Retina (tissue), 1 donor: ENCODE measurements at places on chromosomes 4 and X.

DNA sequence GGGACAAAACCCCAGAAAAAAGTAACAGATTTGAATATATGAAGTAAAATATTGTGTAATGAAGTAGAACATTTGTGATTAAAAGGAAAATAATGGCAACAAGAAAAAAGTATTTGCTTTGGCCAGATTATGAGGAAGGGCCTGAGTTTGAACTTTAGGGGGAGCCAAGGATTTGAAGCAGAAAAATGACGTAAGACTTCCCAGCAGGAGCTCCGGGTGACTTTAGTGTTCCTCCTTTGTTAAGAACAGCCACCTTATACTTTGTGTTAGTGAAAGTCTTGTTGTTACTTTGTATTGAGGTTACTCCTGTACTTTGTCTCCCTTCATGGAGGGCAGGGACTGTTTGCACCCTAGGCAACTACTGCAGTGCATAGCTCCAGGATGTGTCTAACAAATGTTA, 41.1 kb downstream of the DCUN1D4 start:
- no peak for DNase-seq

DNA sequence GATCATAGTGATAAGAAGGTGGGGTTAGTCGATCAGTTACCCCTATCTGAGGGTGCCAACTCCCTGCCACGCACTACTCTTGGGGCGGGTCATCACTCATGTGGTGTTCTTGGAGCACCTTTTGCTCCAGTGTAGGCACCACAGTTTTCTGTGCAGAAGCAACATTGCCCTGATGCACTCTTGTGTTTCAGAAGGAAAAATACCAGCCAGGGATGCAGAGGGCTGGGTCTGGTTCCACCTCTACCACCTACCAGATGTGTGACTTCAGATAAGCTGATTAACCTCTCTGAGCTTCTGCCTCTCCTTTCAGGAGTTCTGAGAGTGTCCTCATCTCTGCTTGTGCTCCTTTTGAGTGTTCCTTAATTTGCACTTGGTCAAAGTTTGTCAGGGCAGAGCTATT, 29.9 kb upstream of the PROM1 start:
- no peak for DNase-seq

DNA sequence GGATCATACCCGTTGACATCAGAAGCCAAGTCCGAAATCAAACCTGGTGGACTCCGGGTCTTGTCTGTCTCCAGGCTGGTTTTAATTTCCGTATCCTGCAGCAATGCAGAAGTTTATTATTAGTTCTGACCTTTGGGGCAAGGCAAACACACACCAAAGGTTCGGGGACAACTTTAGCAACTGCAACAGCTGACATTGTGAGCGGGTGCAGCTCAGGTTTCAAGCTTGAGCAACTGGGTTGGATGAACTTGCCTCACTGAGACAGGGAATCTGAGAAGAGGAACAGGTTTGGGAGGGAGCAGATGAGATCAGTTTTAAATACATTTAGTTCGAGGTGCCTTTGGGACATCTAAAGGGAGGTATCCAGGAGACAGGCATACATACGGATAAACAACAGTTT, 110.7 kb downstream of the GNL3L start:
- DNase-seq, result no peak

- DNase-seq, result no peak
Measured at GRCh38 chrX:39953879-39954278, 143.9 kb downstream of the BCOR start.

- DNase-seq, result no peak
Measured at GRCh38 chr4:174038481-174038880, 245.0 kb downstream of the FBXO8 start.

DNA sequence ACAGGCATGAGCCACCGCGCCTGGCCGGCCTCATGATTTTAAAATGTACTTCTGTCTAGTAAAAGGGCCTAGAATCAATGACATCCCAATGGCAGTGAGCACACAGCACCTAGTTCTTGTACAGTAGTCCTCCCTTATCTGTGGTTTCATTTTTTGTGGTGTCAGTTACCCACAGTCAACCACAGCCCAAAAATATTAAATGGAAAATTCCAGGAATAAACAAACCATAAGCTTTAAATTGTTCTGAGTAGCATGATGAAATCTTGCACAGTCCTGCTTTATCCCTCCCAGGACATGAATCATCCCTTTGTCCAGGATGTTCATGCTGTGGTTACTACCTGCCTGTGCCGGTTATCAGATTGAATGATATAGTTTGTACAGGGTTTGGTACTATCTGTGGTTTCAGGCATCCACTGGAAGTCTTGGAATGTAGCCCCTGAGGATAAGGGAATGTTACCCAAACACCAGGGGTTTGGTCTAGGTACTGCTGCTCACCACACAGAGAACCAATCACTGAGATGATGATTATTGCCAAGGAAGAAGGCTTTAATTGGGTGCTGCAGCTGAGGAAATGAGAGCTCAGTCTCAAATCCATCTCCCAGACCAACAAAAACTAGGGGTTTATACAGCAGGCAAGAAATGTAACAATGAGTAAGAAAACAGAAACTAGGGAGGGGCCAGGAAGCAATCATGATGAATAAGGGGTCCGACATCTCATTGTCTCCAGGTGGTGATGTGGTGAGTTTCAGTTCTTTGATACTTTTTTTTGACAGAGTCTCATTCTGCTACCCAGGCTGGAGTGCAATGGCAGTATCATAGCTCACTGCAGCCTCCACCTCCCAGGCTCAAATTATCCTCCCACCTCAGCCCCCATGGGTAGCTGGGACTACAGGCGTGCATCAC, 16.2 kb upstream of the FHL1 start:
- DNase-seq, result no peak

DNA sequence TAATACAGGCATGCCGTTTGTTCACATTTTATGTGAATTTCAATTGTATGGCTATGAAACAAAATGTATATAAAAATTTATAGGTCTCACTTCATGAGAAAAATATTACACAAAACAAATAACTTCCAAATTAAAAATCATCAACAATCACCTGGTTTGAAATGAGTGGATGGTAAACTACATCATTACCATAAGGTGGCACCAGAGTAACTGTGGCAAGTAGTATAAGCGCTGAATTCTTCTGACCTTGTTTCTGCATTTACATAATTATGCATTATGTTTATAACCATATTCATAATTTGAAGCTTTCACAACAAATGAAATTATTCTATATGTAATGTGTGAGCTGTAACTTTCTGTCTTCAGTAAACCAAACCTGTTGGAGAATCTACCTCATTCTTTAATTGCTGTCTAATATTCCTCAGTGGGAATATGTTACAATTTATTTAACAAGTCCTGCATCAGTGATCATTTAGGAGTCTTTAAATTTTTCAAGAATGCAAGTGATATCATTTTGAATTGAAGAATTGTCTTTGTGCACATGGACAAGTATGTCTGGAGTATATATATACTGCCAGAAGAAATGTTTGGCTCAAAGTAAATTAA, 55.2 kb downstream of the MMRN1 start:
- no peak for DNase-seq

GRCh38 chr4:69858690-69859089, 1.3 kb downstream of the SULT1E1 start:
- no peak for DNase-seq

- DNase-seq, result no peak
Measured at GRCh38 chr4:8238036-8238511, 31.5 kb upstream of the HTRA3 start.

DNA sequence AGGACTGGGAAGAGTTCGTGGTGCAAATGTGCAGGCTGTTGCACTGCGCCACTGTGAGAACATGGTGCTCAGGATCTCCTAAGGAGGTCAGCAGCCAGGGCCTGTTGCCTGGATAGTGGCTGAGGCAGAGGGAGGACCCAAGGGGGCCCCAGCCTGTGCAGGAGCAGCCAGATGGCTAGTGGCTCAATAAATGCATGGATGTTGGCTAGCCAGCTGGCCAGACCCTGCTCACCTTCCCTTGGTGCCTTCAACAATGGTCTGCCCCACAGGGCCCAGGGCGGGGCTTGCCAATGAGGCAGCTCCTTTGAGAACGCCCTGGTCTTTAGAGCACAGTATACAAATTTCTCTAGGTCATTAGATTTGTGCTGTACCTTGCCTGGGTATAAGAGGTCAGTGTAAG, 67.4 kb downstream of the TNIP2 start:
- peak; percentile 21 for DNase-seq

GRCh38 chr4:7052923-7053715, 9.9 kb downstream of the TADA2B start:
- no peak for DNase-seq

DNA sequence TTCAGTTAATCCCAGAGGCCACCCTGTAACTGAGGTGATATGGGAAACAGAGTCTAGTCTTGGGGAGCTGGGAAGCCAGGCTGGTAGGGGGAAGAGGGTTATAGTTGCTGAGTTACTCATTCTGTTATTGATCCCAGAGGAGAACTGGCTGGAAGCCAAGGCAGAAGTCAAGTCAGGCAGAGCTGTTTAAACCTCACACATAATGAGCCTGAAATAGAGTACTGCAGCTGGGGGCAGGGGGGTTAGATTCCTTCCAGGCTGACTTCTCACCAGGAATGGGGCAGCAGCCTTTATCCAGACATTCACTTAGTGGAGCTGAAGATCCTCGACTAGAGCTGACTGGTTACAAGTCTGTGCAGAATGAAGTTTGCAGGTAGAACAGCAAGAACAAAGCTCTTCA, 144.9 kb downstream of the C4orf33 start:
- no peak for DNase-seq

GRCh38 chr4:76616526-76616925, 181.5 kb downstream of the SHROOM3 start:
- no peak for DNase-seq

- no peak for DNase-seq
Measured at GRCh38 chrX:153643431-153644351, 3.3 kb upstream of the DUSP9 start.

DNA sequence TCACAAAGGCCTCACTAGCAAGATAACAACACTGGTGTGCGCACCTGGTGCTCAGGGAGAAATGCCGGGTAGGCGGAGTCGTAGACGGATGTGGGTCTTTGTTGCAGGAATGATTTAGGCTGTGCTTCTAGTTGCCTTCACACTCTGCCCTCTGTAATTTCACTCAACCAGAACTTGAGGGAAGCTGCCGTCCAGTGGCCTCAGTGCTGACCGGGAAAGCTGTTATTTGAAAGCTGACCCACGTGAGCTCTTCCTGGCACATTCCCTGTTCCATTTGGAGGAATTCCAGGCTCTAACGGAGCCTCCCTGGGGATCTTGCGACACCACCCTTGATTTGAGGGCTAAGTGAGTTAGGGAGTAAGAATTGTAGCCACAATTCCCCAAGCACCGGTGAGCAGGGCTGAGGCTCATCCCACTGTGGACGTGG, 15.9 kb downstream of the SH3TC1 start:
- no peak for DNase-seq

DNA sequence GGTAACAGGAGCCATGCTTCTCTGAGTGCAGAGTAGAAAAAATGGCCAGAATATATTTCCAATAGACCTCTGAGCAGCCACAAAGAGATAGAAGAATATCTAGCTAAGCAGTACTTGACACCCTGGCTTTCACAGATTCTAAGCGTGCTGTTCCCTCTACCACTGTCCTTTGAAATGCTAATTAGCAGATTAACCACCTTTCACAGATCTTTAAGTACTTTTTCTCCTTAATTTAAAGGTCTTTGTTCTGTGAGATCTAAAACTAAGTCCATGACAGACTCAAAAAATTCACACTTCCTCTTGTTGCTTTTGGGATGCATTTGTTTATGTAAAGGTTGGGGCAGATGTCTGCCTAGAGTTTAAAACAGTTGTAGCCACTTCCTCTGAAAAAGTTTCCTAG, 28.3 kb upstream of the MAGEC2 start:
- no peak for DNase-seq

GRCh38 chr4:185794637-185795036, 17.4 kb downstream of the SORBS2 start:
- no peak for DNase-seq

GRCh38 chr4:104905065-104905464, 241.6 kb upstream of the TET2 start:
- no peak for DNase-seq

GRCh38 chr4:78310740-78311115, 240.8 kb upstream of the ANXA3 start:
- no peak for DNase-seq

DNA sequence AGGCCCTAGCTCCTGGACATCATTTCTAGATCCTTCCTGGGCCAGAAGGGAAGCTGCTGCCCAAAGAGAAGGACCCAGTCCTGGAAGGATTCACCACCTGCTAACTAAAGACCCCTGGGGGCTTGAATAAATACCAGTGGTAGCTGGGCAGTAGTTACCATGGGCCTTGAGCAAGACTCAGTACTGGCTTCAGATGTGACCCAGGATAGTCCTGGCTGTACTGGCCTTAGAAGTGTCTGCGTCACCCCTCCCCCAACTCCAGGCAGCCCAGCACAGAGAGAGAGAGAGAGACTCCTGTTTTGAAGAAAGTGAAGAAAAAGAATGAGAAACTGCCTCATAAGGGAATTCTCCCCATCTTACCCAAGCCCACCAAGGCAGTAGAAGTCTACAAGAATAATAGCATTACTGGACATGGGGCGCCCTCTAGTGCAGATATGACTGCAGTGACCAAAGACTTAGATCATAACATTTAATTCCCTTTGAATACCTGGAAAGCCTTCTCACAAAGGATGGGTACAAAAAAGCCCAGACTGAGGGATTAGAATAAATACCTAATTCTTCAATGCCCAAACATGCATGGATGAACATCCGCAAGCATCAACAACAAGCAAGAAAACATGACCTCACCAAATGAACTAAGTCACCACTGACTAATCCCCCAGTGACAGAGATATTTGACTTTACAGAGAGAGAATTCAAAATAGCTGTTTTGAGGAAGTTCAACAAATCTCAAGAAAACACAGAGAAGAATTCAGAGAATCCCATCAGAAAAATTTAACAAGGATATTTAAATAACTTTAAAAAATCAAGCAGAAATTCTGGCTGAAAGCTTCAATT, 171.8 kb downstream of the HNRNPD start:
- DNase-seq, result peak; percentile 50

DNA sequence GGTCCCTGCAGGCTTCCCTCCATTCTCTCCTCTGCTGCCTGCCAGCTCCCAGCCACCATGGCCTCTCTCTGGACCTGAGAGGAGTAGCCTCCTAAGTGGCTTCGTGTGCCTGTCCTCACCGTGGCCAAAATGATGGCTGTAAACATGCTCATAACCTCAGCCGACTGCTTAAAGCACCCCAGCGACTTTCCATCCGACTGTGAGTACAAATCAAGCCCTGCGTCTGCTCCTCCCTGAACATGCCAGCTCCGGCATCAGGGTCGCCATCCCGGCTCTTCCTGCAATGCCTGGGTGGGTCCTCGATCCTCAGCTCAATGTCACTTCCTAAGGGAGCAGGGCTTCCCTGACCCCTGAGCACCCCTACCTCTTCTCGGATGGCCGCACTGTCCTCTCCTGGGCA, 3.3 kb upstream of the SORCS2 start:
- no peak for DNase-seq

DNA sequence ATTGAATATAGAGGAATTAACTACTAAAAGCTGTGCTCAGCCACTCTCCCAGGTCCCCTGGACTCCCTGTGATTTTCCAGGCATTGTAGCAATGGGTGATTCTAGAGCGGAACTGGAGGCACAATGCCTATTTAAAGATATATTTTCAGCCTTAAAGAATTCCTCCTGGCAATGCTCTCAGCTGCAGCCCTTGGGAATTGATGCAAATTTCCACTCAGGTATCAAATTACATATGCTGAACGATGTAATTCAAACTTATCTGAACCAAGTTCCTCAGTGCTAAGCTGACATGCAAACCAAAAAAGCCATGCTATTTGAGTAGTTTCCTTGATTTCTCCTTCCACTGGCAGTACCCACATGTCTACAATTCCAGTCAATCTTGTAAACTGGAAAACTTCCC, 86.3 kb upstream of the GABRA3 start:
- DNase-seq, result no peak
